Right cardiac atrium (tissue), 5 donors: ENCODE measurements at places on chromosomes 7 and 10. TPM values are rescaled to one million over a fixed set of nuclear protein-coding genes. Genes with fewer than 3 reads are reported as not detected.

- DNase-seq = no peak
These were observed 52.0 kb downstream of the JAZF1 start for GRCh38 chr7:28128608-28129007.

- DNase-seq = no peak
These were observed 119.3 kb upstream of the PTN start for GRCh38 chr7:137462847-137463246.

DNA sequence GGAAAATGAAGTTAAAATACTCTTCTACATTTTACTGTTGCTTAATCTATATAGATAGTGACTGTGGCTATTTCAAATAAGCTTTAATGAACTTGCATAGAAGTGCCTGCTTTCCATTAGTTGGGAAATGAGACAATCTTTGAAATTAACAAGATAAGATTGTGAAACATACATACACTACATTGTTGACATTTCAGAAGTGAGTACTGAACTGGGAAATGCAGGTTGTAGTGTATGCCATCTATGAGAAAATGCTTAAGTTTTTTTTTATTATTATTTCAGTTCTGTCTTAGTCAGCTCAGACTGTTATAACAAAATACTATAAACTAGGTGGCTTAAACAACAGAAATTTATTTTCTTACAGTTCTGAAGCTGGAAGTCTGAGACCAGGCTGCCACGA, 49.6 kb upstream of the CSTF2T start:
- no peak for DNase-seq

Gene CYP2W1
- total RNA-seq = not detected

DNA sequence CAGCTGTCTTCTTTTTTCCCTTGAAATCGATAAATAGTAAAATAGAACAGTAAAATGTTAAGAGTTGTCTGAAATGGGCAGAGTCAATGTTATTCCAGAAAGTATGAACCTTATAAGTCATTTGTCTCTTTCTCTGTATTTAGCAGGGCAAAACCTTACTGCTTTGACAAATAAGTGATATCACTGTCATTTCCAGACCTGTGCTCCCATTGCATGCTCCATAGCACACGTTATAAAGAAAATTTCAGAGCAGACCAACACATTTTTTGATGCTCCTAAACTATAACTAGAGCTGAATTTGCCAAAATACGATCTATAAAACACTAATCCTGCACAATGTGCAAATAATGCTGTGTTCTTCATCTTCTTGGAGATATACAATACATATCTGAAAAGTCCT, 1.1 kb downstream of the A1CF start:
- no peak for DNase-seq
